Gastroesophageal sphincter (tissue), 4 donors: ENCODE measurements at places on chromosomes 5 and 9.

DNA sequence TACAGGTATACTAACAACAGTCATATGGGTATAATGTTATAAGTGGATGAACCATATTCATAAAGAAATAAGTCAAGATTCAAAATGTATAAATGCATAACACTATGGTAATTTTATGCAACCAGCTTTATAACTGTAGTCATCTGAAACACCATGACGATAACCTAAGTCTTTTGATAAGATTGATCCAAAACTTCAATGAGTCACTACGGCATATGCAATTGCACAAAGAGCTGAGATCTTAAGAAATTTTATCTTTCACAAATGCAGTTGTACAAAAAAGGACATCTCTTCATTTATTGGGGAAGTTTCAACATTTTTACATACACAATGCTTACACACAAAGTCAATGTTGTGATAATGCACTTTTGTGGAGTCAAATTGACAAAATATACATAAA lies 20.3 kb downstream of the FAM81B start:
- ATAC-seq = no peak

DNA sequence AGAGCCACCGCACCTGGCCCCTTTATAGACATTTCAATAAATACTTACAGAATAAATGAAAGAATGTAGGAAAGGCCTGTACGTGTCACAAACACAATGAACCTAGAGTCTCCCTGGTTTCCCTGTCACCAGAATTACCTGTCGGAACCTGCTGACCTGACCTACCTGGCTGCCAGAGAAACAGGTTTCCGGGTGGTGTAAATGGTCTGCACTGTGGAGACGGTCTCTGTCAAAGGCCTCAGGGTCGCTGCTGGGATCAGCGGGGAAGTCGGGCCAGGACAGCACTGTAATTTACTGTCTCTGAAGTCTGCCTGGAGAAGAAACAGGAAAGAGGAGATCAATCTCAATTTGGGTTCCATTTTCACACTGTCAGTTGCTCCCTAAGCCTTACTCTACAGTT lies 9.3 kb upstream of the FRRS1L start:
- ATAC-seq = no peak

GRCh38 chr5:73973135-73973534 lies 347.1 kb downstream of the ARHGEF28 start:
- no peak for ATAC-seq

GRCh38 chr5:152638996-152639552 lies 234.0 kb upstream of the NMUR2 start:
- peak; percentile 78 for ATAC-seq

DNA sequence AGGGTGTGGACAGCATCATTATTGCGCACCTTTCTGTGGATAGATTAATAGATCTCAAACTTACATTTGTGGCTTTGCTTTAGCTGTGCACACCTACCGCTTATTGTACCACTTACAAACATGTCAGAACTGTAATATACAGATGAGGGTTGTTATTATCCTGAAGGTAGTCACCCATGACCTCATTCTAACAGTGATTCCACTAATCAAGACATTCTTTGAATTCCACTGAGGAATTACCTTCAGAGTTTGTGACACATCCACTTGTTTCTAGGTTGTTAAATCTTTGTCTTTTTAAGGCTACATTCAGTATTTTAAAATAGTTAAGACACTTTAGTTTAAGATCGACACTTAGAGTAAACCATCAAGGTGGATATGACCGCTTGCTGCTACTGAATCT lies 7.8 kb downstream of the KCNV2 start:
- ATAC-seq = no peak

DNA sequence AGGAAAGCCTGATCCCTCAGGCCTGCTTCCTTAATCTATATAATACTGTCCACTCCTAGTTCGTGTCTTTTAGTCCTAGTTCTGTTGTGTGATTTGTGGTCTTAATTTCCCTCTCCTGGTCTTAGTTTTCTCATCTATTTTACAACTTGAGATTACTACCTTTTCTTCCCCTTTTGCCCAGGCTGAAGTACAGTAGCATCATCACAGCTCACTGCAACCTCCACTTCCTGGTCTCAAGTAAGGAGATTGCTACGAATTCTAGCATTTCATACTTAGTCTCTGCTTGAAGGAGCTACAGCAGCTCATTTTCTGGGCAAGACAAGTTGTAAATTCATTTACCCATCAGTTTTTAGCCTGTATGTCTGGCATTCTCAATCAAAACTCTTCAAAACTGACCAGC lies 5.5 kb downstream of the TRIM32 start:
- no peak for ATAC-seq

DNA sequence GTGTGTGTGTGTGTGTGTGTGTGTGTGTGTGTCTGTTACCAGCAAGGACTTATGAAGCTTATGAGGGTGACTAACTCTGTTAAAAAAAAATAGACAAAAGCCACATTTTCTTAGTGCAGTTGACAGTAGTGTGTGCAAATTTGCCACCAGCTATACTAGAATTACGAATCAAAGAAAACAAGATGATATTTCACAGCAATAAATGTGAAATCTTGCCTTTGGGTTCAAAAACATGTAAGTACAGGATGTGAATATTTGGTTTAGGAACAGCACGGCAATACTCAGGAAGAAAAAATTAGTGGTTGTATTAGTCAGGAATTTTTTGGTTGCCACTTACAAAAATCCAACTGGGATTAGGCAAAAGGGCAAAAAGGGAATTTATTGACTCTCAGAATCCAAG lies 117.4 kb downstream of the NPR3 start:
- no peak for ATAC-seq

DNA sequence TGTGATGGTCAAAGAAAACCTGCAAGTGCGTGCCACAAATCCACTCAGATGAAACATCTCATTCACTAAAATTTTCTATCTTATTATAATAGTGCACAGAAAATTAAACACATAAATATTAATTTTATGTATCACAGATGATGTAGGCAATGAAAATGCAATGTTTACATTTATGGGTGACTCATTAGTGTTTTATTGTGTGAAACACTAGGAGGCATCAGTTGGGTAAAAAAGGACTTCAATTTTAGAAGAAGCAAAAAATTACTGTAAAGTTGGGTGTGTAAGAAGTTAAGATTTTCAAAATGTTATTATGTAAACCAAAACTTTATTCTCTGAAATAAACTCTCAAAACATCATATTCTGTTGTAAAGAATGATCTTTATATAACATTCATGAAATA lies 4.0 kb downstream of the MEF2C start:
- no peak for ATAC-seq

DNA sequence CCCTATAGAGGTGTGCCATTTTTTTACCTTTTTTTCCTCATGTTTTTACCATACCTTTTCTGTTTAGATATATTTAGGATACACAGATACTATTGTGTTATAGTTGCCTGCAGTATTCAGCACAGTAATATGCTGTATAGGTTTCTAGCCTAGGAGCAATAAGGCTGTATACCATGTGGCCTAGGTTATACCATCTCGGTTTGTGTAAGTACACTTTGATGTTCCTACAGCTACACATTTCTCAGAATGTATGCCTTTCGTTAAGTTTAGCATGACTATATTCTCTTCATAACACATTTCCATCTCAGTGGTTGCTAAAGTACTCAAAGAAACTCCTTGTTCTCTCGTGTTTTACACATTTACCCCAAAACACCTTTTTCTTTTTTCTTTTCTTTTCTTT lies 23.0 kb downstream of the UBE2D2 start:
- no peak for ATAC-seq

GRCh38 chr5:32314658-32315057 lies 1.9 kb upstream of the MTMR12 start:
- no peak for ATAC-seq

DNA sequence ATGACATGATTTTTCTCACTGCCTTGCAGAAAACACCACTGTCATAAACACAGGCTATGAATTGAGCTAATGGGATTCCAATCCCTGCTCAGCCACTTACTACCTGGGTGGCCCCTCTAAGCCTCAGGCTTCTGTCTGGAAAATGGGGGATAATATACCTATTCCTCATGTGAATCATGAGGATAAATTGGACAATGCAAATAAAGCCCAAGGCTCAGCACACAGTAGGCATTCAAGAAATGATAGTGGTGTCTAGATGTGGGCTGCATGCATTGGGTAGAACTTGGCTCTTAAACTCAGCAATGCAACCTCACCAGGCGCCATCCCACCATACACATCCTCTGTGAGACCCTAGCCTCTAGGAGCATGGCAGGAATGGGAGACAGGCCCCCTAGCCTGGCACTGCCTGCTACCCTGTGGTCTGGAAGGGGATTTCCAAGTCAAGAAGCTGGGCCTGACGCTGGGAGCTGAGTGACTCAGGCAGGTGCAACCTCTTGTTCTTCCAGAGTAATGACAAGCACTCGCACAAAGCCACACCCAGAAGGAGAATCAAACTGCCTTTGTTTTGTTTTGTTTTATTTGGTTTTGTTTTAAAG lies 2.3 kb upstream of the TNIP1 start:
- ATAC-seq = no peak

DNA sequence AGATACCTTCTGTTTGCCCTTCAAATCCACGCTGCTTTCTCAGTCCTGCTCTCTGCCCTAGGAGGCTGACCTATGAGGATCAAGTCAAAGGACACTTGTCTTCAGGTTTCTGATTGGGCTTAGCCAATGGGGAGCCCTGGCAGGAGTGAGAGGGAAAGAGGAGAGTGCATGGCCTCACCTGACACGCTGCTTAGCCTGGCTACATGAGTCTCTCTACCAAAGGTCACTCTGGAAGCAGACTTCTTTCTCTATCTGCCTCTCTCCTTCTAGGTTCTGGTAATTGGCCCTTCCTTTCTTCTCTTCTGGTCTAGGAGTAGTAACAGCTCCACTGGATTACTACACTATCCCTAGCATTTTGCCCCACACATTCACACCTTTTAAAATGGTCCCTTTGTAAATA lies 13.1 kb downstream of the ARSB start:
- no peak for ATAC-seq

GRCh38 chr9:33414268-33414667 lies 11.9 kb upstream of the AQP7 start:
- ATAC-seq = no peak

- peak; percentile 40 for ATAC-seq
Observed at GRCh38 chr5:177509381-177509951, at the start of gene DOK3. TSS of gene DOK3 (minus strand) at chr5:177509826. CDS start at chr5:177509540, 286 bp downstream.

DNA sequence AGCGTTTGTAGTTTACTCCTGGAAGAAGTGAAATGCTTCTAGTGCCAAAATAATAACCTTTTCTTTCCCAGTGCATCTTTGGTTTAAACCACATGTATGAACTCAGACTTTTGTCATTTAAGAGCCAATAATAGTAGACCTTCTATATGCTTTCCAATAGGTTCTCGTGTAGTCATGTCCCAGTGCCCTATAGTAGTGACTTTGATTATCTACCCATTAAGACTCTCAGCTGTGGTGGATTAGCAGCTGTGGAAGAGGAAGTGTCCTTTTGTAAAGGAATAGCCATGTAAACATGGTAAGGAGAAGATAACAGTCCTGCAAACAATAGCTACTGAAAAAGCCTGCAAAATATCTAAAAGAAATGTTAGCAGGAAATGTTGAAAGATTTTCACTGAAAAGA lies 765.3 kb downstream of the MTRR start:
- ATAC-seq = no peak

- ATAC-seq = no peak
Observed at GRCh38 chr9:112849363-112849922, 41.2 kb downstream of the SLC46A2 start.

GRCh38 chr5:80240368-80240986 lies 15.4 kb downstream of the SERINC5 start:
- no peak for ATAC-seq

DNA sequence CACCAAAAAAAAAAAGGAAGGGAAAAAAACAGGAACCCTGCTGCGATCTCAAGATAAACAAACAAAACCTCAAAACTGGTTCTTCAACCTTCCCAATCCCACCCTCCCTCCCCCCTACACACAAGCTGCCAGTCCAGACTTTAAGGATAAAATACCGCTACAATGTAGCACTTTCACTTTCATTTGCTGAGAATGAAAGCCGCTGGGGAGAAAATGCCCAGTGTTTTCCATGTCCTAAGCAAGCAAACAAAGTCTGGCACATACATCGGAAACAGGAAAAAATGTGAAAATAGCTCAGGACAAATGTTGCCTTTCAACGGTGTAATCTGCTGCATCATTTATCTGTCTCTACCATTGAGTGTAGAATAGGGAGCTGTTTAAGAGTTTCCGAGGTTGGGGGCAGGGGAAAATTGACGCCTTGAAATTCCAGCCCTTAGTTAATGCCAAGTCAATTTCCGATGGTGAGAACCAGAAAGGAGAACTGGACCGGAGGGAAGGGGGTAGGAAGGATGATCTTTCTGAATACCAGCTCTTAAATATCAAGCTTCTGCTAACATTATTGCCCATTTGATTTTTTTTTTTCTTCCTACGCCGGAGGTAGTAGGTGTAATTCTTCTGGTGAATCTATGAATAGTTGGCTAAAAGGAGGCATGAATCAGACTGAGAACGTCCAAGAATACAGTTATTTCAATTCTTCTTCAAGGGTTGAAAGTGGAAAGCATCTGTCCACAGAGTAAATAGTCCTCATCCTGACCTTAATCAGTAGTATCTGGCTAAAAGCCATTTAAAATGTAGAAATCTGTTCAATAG lies 1.2 kb upstream of the ADAMTS6 start:
- ATAC-seq = no peak

- ATAC-seq = no peak
Observed at GRCh38 chr5:62689599-62690368, 111.2 kb downstream of the LRRC70 start.

GRCh38 chr5:104843822-104844221 lies 1281.2 kb upstream of the NUDT12 start:
- ATAC-seq = no peak
